ENCODE measurements at places on chromosomes 5 and 9.

- no peak for DNase-seq
Measured at GRCh38 chr5:157280927-157281326, 15.0 kb downstream of the CYFIP2 start.

- DNase-seq: no peak
Measured at GRCh38 chr9:122091682-122092592, 1.2 kb downstream of the TTLL11 start.

- no peak for DNase-seq
Measured at GRCh38 chr9:20187318-20187717, 398.5 kb upstream of the SLC24A2 start.

- DNase-seq: no peak
Measured at GRCh38 chr9:91130796-91131318, 230.9 kb downstream of the AUH start.

- DNase-seq: no peak
Measured at GRCh38 chr9:129319076-129319937, 141.2 kb upstream of the IER5L start.

GRCh38 chr9:36100532-36100931, 36.0 kb upstream of the GLIPR2 start:
- no peak for DNase-seq

GRCh38 chr5:170523142-170523551, 19.3 kb downstream of the KCNIP1 start:
- no peak for DNase-seq

GRCh38 chr9:3074247-3074646, 230.4 kb upstream of the PUM3 start:
- no peak for DNase-seq

DNA sequence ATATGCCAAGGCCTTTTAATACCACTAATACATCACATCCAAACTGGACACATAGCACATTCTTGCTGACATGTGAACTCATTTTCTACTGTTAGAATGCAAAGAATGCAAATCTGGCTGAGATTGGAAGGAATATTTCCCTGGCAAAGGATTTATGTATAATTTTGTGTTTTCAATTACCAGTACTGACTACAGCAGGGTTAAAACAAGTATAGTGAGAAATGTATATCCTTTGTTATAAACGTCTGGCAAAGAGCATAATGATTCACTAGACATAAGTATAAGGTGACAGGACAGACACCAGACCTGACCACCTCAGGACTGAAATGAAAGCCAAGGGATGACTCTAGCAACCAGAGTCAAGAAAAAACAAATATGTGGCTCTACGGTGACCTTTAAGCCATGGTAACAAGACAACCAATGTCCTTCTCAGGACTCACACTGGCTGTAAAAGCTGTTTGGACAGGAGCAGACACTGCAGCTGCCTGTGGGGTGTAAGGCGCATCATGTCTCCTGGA, 95.0 kb downstream of the MRPS27 start:
- no peak for DNase-seq

DNA sequence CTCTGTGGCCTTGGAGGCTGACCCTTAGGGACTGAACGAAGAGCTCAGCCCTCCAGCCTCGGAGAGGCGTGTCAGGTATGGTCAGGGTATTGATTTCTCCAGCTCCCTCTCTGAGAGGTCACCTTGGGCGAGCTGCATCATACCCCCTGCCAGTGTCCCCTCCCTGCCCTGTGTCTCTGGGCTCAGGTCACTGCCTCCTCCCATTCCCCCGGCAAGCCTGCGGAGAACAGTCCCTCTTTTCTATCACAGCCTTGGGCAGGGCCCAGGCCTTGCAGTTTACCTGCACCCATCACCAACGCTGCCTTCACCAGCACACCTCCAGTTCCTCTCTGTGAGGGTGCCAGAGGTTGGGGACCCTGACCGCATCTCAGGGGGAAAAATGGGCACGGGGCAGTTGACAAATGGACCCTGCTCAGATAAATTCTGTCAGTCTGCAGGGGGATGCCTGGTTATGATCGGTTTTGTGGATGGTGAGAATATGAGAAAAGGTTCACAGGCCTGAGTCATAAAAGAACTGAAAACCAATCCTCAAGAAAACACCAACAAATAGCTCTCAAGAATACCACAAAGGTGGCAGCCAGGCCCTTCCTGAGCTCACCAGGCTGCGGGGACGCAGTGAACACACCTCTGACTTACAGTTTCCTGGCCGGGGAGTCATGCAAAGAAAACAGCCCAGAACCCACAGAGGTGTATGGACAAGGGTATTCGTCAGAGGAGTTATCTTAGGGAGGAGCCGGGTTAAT, 24.7 kb upstream of the RXRA start:
- peak; percentile 65 for DNase-seq

DNA sequence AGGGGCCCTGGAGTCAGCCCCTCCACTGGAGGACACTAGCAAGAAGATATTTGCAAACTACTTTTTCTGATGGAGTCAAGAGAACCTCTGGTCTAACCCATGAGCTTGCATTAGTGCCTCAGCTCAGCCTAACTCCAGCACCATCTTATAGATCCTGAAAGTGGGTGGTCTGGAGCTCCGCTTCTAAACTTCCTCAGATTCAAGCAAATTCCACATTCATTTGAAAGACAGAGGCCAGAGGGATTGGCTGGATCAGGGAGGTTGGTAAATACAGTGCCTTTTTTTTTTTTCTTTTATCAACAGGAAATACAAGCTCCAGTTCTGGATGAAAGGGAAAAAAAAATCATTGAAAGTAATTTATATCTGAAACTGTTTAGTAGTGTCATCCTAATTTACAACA, 99.9 kb downstream of the ENC1 start:
- DNase-seq: no peak

- no peak for DNase-seq
Measured at GRCh38 chr5:126515337-126515736, 79.7 kb downstream of the ALDH7A1 start.

DNA sequence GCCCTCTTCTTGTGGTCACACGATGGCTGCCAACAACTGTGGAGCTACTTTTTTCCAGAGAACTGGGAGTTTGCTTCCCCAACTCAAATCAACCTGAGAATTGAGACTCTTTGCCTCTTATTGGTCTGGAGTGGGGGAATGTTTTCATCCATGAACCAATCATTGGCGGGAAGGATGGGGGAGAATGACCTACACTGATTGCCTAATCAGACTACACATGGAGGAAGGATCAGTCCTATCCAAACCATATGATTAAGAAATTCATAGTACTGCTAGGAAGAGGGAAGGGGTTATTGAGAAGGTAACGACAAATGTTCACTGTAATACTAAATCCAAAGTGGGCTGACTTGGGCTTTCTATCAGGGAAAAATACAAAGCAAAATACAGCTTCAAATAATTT, 7.9 kb upstream of the KIF2A start:
- no peak for DNase-seq

- DNase-seq: no peak
Measured at GRCh38 chr9:134330590-134330989, 4.3 kb downstream of the RXRA start.

DNA sequence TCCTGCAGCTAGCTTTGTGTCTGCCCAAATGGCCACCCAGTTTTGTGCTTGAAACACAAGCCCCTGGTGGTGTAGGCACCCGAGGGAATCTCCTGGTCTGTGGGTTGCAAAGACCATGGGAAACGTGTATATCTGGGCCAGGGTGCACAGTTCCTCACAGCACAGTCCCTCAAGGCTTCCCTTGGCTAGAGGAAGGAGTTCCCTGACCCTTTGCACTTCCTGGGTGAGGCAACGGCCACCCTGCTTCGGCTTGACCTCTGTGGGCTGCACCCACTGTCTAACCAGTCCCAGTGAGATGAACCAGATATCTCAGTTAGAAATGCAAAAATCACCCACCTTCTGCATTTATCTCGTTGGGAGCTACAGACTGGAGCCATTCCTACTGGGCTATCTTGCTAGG, 865.0 kb upstream of the ACO1 start:
- no peak for DNase-seq

GRCh38 chr5:99089822-99090549, 161.2 kb upstream of the CHD1 start:
- no peak for DNase-seq
